Fibroblast of lung (primary cell): ENCODE measurements at places on chromosomes 12 and 14.

GRCh38 chr12:77362509-77363210, 297.3 kb upstream of the E2F7 start:
- no peak for DNase-seq

DNA sequence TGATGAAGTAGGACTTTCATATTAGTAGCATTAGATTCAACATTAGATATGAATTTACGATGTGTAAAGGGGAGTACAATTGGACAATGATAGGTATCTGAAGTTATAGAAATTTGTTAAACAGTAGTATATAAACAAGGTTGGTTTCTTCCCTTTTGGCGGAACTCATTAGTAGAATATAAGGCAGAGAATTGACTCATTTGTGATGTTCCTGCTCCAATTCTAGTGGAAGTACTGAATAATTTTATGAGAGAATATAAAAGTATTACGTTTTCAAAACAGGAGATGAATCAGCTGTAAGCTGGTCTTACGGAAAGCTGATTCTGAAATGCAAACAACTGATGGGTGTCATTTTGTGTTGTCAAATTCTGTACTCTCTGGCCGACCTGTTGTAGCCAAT, 13.4 kb downstream of the ZC3H14 start:
- DNase-seq: no peak

GRCh38 chr12:52390739-52391617, 5.5 kb upstream of the KRT84 start:
- DNase-seq: no peak

- no peak for DNase-seq
These were observed 155.8 kb upstream of the ATP2B1 start for GRCh38 chr12:89864411-89864810.

GRCh38 chr14:76273346-76273745, 102.6 kb upstream of the ESRRB start:
- no peak for DNase-seq

DNA sequence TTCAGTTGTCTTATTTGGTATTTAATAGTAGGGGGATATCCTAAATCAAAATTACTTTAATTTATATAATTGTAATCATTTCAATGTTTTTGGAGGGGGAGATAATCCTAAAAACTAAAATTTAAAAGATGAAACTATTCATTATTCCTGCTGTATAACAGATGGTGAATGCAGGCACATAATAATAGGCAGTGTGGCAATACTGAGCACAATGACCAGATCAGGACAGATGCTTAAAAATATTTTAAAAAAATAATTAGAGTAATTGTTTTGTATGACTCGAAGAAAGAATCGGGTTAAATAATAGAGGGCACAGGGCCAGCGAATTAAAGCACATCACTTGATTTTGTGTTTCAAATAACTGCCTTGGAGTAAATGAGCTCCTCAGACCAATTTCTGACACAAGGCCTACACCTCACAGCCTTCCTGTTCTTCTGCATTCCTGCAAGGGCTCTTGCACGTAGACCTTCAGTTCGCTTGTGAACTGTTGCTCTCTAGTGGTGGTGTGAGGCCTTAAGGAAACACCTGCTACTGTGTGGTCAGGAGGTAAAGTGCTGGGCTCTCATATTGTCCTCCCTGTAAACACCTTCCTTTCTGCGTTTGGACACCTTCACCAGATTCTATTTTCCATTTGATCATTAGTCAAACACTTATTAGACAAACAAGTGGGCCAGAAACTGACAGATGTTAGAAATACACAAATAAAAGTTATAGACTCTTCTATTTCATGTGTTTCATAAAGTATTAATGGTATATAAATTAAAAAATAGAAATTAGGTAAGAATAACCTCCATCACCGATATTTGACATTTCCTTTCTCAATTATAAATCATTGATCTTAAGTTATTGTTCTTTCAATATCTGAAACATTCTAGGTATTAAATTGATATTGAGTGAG, 29.3 kb upstream of the KLRF1 start:
- peak; percentile 68 for DNase-seq

DNA sequence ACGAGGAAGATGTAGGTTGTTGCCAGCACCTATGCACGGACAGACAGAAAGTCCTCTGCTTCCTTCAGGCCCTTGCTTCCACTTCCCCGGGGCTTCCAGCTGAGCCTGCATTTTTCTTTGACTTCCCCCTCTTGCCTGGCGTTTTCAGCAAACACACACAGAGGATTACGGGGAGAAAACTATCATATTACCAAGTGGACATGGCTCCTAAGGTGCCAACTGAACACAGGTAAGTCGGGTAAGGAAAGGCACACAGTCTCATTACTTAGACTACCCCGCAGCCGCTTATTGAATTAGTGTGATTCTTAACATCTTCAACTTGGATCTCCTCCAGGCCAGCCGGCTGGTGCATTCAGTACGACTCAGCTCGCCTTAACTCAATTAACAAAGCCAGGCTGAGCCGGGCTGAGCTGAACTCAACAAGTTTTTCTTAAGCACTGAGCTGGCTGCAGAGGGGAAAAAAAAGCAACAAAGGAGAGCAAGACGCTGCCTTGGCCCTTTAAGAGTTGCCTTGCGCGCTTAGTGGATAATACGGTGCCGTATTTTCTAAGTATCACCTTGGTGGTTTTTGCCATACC, 19.2 kb upstream of the MAP1LC3B2 start:
- peak; percentile 74 for DNase-seq
